ENCODE measurements at places on chromosomes 5 and 9. TPM values are rescaled to one million over a fixed set of nuclear protein-coding genes. Genes with fewer than 3 reads are reported as not detected.

GRCh38 chr5:118095115-118095514 is 893.2 kb downstream of the DTWD2 start:
- no peak for DNase-seq

GRCh38 chr5:124111886-124112285 is 599.9 kb downstream of the CSNK1G3 start:
- no peak for DNase-seq

- no peak for DNase-seq
Observed at GRCh38 chr9:7402334-7403027, 397.1 kb downstream of the DMAC1 start.

Gene FCN1
- total RNA-seq = not detected

Gene NR2F1-AS1
- total RNA-seq = 13.4 TPM

Gene HOMER1
- total RNA-seq = 21.4 TPM

DNA sequence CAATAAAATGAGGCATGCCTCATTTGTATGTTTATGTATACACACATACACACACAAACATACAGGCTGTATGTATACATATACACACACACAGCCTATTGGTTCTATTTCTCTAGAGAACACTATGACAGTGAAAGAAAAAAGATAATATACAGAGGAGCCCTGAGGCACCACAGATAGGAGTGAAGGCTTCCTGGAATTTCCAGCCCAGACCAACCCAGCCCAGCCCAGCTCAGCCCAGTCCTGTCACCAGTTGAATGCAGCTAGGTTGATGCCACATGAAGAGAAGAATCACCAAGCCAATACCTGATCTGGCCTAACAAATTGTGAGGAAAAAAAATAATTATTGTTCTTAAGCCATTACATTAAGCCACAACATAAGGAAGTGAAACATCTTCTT is 126.9 kb upstream of the PDE4D start:
- no peak for DNase-seq

GRCh38 chr5:144778561-144778960 is 607.9 kb downstream of the KCTD16 start:
- no peak for DNase-seq
